ENCODE measurements at places on chromosomes 5 and 9.
A peak's percentile ranks its signal among the peaks of the same experiment; 100 is the strongest.

- DNase-seq: no peak
These were observed 37.0 kb upstream of the LRRC19 start for GRCh38 chr9:27042476-27042875.

GRCh38 chr9:79014929-79015699, 556.7 kb upstream of the TLE4 start:
- DNase-seq: no peak

- DNase-seq: no peak
These were observed 164.3 kb downstream of the AGTPBP1 start for GRCh38 chr9:85577353-85577952.

GRCh38 chr5:79107020-79107796, 4.4 kb upstream of the BHMT start:
- no peak for DNase-seq

- no peak for DNase-seq
These were observed 32.7 kb upstream of the COL15A1 start for GRCh38 chr9:98911042-98911441.

- no peak for DNase-seq
These were observed 652.6 kb downstream of the CCDC171 start for GRCh38 chr9:16205455-16205854.

DNA sequence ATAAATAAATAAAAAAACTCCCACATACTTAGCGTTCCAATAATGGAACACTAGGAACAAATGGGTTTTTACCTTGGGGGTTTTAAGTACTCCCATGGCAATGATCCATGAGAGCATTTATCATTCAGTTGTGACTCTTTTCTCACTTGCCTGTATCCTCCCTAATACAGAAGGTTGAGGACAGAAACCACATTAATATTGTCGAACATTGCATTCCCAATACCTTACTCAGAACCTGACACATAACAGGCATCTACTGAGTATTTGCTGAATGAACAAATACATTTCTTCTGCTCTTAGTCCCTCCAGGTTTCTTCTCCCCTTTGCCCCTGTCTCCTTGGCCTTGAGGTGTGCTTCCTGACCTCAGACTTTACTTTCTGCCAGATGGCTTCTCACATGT, 175.9 kb downstream of the CEMIP2 start:
- no peak for DNase-seq

DNA sequence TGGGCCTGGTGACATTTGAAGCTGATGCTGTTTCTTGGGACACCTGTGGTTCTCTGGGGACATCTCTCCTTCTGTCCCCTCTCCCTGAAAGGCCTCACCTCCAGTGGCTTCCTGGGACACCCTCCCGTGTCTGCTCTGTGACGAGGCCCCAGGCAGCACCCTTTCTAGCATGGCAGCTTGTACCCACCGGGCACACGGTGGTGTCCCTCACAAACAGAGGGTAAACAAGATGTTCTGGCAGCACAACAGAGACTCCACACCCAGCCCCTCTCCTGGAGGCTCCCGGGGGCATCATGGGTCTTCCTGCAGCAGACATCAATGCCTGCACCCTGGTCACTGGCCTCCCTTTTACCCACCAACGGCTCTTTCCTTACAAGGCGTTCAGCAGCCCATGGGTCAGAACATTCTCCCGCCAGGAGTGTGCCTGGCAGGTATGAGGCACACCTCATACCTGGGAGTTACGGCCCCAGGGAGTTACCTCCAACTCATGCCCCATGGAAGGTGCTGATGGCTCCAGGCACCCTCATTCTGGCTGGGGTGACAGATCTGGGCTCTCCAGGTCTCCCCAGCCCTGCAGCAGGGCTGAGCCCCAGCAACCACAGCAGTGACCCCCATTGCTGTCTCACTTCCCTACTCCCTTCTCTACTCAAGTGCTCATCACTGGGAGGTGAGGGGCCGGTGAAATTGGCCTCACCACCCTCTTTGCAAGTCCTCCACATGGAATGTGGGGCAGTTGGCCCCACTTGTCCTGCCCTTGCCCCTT, 51.1 kb downstream of the BARX1 start:
- no peak for DNase-seq

- DNase-seq: no peak
These were observed 20.3 kb upstream of the RIC1 start for GRCh38 chr9:5608298-5609225.

DNA sequence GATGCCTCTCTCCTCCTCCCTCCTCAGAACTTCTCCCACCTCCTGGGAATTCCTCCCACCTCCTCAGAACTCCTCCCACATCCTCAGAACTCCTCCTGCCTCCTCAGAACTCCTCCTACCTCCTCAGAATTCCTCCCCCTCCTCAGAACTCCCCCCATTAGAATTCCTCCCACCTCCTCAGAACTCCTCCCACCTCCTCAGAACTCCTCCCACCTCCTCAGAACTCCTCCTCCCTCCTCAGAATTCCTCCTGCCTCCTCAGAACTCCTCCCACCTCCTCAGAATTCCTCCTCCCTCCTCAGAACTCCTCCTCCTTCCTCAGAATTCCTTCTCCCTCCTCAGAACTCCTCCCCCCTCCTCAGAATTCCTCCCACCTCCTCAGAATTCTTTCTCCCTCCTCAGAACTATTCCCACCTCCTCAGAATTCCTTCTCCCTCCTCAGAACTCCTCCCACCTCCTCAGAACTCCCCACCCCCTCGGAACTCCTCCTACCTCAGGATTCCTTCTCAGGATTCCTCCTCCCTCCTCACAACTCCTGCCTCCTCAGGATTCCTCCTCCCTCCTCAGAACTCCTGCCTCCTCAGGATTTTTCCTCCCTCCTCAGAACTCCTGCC, 23.9 kb downstream of the SLC46A2 start:
- peak; percentile 65 for DNase-seq

- no peak for DNase-seq
These were observed 164.7 kb upstream of the PTGER4 start for GRCh38 chr5:40514976-40515375.

- no peak for DNase-seq
These were observed 2.6 kb upstream of the SLC25A51 start for GRCh38 chr9:37906312-37907239.

- DNase-seq: no peak
These were observed 592 bp downstream of the TUBB4B start for GRCh38 chr9:137241490-137242268.

- no peak for DNase-seq
These were observed 109.4 kb downstream of the C5orf15 start for GRCh38 chr5:133859073-133859472.

DNA sequence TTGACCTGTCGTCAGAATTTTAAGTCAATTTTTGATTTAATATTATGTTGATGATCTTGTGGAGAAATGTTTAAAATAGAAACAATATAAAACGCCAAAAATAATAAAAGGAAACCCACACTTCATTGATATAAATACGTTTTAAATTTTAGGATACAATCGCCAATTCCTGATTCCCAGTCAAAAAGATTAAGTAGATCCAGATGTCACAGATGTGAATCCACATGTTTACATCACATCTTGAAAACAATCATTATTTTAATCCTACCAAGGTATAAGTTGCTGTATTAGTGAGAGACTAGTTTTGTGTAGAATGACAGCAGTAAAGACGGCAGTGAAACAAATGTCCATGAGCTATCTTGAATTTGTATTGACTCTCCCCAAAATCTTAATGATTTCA, 4.9 kb downstream of the TAS2R1 start:
- DNase-seq: no peak

GRCh38 chr9:136015656-136016571, 54.7 kb upstream of the UBAC1 start:
- DNase-seq: no peak

- DNase-seq: no peak
These were observed 51.0 kb downstream of the ARHGAP26 start for GRCh38 chr5:142821034-142821732.

GRCh38 chr5:135271533-135272310, 127.3 kb downstream of the MACROH2A1 start:
- DNase-seq: no peak

GRCh38 chr9:34663303-34663605, 797 bp upstream of the CCL27 start:
- no peak for DNase-seq

GRCh38 chr9:94743035-94743954, 16.8 kb downstream of the AOPEP start:
- no peak for DNase-seq

DNA sequence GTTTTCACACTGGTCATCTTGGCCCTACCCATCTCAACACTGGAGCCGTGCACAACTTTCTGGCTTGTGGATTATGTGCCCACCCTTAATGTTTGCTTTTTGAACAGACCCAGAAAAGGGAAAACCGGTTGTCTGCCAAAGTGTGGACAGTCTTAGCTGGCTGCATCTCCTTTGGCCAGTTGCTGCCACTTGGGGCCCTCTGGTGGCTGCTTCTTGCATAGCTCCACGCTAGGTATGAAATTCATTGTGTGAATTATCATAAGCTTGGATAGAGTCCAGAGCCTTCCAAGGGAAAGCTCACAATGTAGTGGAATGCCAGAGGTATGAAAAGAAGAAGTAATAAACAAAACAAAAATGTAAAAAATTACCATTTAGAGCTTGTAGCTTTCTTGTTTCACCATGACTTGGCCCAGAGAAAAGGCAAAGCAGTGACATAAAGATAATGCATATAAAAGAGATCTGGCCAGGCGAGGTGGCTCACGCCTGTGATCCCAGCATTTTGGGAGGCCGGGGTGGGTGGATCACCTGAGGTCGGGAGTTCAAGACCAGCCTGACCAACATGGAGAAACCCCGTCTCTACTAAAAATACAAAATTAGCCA, 12.5 kb upstream of the SLC36A3 start:
- DNase-seq: peak; percentile 64

GRCh38 chr9:124439686-124440243, 10.5 kb upstream of the ADGRD2 start:
- no peak for DNase-seq

GRCh38 chr9:96607971-96608370, 11.7 kb downstream of the CDC14B start:
- no peak for DNase-seq

DNA sequence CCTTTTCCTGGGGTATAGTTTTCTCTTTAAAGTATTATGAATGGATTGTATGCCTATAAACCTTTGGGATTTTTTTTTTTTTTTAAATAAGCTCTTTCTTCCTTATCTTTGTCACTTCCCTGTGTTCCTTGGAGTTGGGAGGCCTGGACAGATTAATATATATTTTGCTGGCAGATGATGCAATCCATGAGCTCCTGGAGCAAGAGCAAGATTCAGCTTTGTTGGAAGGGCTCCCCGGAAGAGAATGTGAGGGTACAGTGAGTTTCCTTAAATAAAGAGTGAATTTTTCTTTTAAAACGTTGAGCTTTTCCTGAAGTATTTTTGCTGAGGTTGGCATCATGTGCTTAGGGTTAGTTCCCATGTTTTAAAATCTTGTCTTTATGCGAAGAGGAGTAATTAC, 98.7 kb upstream of the SLC28A3 start:
- DNase-seq: peak; percentile 2

GRCh38 chr5:155605920-155606319, 592.4 kb downstream of the KIF4B start:
- DNase-seq: no peak

DNA sequence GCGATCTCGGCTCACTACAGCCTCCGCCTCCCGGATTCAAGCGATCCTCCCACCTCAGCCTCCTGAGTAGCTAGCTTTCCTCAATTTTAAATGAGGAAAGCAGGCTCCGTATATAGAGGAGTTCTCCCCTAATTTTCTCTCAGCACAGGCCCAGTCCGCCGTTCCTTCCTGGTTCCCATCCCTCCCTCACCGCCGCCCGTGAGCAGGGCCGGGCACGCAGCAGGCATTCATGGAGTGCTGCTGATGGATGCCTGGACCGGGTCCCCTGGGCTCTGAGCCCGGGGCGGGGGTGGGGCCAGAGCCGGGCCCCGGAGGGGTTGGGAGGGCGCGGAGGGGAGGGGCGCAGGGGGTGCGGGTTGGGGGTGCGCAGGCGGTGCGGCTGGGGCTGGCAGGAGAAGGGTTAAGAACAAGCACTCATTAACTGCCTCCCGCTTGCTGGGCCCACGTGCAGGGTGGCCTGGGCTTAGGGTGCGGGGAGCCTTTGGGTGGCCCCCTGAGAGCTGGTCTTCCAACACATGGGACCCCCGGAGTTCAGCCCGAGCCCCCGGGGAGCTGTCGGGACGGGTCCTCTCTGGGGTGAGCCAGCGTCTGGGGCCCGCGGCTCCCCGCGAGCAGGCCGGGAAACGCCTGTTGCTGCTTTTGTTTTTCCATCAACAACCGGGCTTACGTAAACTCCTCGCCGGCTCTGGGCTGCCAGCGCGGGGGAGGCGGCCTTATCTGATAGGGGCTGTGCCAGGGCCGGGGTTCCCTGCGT, 33.7 kb downstream of the LHX2 start:
- DNase-seq: peak; percentile 46

DNA sequence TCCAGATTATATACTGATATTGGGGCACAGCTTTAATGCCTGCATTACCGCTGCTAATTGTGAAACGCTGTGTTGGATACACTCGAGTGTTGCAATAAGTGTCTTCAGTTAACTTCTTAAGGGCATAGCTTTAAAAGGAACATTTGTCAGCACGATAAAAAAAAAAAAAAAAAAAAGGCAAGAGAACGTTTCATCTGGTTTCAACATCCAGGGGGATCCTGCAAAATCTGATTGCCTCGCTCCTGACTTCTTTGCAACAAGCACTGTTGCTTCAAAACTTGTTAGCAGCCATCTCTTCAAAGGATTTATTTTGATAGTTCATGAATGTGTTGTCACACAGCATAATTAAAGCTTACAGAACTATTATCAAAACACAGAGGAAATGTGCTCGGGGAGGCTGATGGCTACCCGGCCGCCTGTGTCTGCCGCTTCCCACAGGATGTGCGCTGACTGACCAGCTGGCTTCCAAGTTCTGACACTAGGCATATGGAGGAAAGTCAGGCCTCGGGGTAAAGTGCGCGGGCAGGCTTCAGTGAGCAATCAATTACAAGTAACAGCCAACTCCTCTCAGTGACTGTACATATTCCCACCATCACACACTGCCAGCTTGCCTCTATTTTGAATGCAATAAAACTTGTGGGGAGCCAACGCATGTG, 77.7 kb downstream of the EBF1 start:
- DNase-seq: peak; percentile 56

DNA sequence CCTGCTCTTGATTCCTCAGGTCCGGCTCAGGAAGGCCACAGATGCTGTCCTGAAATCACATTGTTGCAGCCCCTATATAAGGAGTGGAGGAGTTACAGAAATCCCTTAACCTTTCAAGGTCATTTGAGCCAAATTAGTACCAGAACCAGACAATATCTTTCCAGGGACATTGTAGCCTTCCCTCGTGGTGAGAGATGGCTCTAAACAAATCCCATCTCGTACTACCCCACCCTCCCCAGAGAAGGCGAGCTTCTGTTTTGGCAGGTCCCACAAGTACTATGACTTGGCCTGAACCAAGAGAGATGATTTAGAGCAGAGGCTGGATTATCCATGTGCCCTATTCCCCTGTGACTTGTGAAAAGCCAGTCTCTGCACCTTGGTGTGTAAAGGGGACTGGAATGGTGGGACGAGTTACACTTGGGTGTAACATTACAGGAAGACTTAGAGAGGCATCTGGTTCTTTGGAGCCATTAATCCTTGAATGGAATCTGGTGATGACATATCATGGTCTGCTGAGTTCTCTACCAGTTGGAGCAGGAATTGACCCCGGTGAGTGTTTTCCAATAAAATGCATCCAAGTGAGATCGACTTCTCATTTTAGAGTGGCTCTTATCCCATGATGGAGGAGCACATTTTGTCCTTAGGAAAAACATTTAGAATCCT, at the start of gene FAM240B:
FAM240B (minus strand) TSS at position 51 of the 663 bp plus-strand sequence. CDS start 16,134 bp downstream, outside the sequence.
- DNase-seq: no peak

- DNase-seq: no peak
These were observed 3.0 kb downstream of the FRRS1L start for GRCh38 chr9:109164042-109164441.
